ENCODE measurements at places on chromosomes 7 and 10.

- DNase-seq = no peak
Measured at GRCh38 chr10:1655367-1655766, 82.0 kb downstream of the ADARB2 start.

DNA sequence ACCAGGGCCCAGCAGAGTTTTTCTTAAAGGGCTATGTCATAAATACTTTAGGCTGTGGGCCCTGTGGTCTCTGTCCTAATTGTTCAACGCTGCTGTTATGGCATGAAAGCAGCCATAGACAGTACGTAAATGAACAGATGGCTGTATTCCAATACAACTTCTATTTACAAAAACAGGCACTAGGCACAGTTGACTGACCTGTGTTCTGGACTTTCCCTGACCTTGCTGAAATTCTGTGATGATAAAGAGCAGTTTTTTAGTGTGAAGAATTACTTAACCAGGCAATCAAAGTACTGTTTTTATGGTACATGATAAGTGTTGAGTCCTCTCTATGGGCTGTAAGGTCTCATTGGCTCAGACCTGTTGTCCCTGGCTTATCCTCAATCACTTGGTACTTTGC is 17.1 kb downstream of the PDCD11 start:
- no peak for DNase-seq

DNA sequence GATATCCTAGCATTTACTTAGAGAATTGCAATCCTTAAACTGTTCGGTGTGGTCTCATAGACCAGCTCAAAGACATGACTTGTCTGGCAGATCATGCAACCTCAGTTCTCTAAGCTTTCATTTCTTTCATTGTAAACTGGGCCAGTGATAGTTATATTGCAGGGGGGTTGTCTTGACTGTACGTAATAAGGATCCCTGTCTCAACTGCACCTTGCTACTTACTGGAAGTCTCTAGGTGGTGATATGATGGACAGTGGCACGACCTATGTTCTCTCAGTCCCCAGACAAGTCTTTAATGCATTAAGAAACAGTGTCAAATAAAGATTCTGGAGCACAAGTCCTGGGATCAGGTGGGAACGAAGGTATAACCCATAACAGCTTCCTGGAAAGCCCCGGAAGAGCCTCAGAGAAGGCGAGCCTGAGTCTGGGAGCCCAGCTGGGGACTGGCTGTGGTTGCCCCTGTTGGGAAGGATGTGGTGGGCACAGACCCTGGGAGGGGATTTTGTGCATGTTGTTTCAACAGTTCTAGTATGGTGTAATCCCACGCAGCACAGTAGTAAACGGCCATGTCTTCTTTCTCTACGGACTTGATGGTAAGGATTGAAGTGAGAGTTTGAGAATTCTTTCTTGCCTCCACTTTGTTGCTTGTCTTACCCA is 26.0 kb upstream of the TARP start:
- DNase-seq = no peak

- DNase-seq = no peak
Measured at GRCh38 chr7:27096768-27097514, 1.1 kb upstream of the HOXA1 start.

GRCh38 chr10:132387764-132388210 is 9.2 kb upstream of the PWWP2B start:
- no peak for DNase-seq

DNA sequence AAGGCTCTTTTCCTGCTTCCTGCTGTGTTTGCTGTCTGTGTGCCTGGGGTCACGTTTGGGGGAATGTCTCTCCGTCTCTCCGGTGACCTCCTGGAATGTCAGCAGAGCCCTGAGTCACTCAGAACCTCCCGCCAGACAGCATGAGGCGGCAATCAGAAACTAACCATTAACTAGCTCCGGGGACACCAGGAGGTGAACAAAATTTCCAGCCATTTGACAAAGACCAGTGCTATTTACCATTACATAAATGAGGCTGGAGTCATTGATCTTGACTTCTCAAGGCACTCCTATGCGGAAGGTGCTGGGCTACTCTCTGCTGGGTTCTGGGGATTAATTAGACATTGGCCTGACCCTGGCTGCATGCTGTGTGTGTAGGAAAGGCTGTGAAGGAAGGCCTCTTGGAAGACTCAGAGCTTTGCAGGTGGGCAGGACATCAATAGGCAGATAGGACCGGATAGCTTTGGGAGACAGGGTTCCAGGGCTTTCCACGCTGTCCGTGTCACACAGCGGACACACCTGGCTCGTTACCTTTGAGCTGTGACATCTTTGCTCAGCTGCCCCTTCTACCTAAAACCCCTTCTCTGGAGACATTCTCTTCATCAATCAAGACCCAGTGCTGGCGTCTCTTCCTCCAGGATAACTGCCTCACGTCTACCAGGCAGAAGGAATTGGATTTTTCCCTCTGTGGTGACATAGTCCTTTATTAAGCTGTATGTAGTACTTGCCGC is 77.0 kb downstream of the PFKFB3 start:
- DNase-seq = no peak

DNA sequence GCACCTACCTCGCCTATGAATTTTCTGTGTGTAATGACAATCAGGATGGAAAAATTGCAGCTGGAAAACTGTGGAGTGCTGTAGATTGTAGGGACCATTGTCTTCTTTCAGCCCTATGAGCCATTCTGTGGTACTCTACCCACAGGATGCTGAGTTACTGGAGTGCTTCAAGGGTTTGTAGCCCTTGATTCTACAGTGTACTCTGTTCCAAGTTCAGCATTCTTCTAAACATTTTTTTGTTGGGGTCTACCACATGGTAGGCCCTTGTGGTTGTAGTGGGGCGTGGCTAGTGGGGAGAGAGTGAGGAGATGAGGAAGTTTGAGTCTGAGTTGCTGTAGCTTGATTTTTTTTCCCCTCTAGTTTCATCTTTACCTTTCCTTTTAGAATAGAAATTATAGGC is 33.5 kb downstream of the REEP3 start:
- peak; percentile 77 for DNase-seq

- DNase-seq = no peak
Measured at GRCh38 chr7:76357475-76358010, 1.2 kb downstream of the YWHAG start.

DNA sequence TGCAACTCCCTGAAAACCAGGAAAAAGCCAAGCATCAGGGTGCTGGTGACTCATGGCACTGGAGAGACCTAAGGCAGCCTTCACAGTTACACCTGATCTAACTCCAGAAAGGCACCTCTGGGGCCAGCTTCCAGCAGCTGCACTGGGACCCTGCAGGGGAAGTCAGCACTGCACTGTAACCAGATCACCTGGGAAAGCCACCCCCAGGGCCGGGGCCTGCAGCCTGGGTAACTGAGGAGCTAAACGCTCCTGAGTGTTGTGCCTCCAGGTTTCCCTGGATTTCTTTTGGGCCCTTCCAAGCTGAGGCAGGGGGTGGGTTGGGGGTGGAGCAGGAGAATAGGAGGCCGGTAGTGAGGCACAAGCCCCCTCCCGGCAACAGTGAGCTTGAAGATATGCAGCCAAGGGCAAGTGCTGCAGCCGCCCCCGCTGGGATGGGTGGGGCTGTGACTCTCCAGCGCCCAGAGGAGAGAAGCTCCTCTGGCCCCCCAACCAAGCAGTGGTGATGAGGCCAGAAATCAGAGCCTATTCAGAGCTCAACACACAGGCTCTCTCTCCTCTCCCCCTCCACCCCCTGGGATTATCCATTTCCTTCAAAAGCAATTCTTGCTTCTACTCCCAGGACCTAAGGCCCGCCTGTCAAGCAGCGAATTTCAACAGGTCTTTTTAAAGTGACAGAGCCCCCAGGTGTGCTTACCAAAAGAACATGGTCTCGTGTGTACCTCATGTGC is 2.6 kb downstream of the CXCL12 start:
- no peak for DNase-seq

- no peak for DNase-seq
Measured at GRCh38 chr7:134293002-134293740, 23.6 kb downstream of the SLC35B4 start.

- no peak for DNase-seq
Measured at GRCh38 chr7:155274633-155275355, 22.9 kb upstream of the INSIG1 start.

DNA sequence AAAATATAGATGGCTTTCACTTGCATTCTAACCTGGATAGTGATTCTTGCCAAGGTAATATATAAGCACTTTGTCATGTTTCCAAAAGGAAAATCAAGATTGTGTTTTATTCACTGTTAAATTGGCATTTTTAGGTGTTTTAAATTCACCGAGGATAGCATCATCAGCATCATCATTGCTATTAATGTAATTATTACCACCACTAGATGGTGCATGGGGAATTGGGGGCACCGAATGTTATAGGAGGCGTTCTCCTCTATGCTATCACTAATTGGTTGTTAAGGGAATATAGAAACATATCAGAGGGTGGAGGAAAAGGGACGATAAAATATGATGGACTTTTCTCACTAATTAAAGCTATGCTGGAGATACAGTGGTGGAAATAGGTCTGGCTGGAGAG is 95.5 kb downstream of the CELF2 start:
- no peak for DNase-seq

- DNase-seq = no peak
Measured at GRCh38 chr7:40356312-40356711, 221.5 kb downstream of the SUGCT start.

DNA sequence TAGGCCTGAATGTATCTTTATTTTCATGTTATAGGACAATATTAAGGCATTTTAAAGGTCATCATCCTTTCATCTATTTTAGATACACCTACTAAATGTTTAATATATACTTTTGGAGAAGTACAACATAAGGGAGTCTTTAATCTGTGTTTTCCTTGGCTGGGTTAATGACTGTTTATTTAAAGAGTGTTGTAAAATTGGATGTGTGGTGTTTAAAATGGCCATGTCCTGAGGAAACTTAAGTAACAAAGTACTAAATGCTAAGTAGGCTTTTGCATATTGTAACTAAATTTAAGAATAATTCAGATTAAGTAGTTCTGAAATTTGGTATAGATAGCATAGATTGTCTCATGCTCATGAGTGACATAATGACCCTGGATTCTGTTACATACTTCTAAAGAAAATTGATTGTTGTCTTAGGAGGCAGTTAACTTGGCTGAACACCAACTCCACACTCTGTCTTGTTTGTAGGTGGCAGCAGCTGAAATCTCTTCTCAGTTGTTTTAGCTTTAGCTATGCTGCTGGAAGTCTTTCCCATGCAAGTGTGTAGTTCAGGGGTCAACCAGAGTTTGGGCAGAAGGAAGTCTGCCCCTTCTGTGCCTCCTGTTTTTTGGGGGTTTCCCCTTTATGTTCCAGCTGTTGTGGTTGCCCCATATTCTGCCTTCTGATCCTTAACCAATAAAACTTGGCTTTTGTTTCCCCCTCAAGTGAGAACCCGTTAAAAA is 29.2 kb downstream of the DLD start:
- DNase-seq = no peak

DNA sequence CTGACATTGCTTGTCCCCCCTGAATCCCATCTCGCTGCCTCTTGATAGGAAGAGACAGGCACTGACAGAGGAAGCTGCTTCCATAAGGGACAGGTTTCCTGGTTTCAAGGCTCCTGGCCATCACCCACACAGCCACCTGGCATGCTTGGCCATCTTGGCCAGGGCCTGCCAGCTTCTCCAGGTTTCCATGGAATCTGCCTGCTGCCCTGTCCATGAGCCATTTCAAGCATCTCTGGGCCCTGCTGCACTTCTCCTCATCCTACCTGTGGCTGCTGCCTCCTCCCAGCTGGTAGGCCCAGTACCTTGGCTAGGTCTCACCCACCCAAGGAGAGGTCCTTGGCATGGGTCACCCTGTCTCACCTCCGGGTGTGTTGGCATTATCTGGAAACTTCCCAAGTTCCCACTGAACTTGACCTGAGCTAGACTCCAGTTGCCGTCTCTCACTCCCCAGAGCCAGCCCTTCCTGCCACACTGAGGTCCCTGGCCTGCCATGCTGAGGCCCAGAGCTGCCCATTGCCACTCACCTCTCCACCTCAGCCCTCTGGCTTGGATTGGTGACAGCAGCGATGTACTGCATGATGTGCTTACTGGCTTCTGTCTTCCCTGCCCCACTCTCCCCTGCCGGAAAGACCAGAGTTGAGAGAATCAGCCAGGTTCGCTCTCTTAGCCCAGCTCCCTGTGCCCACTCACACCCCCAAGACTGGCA is 2.6 kb downstream of the MYO1G start:
- DNase-seq = no peak

DNA sequence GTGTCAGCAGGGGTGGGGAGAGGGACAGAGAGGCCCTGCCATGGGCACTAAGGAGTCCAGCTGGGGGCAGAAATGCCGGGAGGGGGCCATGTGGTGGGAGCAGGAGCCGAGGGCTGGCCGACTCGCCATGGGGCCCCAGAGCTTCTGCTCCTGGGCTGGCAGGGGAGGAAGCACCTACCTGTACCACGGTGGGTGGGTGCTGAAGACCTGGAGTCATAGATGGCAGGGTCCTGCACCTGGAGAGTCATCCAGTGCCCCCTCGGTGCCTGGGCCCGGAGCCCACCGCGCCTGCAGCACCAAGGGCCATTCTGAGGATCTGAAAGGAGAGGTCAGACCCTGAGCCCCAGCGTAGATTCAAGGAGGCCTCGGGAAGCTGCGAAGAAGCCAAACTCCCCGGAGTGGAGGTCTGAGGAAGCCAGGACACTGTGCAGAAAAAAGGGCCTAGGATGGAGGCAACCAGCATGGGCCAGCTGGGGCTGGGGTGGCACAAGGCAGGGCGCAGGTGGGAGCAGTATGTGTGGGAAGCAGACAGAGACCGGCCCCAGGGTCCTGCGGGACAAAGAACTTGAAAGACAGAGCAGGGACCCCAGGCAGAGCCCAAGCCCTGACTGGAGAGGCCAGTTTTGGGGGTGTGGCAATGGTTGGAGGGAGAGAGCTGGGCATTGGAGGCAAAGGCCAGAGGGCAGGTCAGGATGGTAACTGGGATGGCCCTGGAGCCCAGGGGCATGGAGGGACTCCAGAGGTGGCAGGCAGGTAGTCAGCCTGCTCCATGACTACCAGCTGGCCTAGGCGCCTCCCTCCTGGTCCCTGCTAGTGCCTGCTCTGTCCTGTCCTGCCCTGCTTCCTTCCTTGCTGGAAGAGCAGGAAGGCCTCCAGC is 26.7 kb upstream of the SMARCD3 start:
- DNase-seq = no peak

- DNase-seq = no peak
Measured at GRCh38 chr7:2802101-2802500, 42.0 kb downstream of the GNA12 start.

DNA sequence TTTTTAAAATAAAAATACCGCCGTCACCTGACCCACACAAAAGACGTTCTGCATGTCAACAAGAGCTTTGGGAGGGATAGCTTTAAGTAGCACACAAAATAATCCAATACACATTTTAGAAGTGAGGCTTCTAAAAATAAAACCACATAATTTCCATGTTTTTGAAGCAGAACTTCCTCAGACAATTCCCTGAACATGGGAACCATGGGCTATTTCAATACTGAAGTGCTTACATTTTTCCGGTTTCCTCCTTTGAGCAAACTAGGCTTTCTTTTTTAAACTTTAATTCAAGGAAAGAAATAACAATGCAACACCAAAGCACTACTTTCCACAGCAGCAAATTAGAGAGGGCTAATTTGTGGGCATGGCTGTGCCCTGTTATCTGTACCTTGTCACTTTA is 59.9 kb downstream of the ELMO1 start:
- no peak for DNase-seq

DNA sequence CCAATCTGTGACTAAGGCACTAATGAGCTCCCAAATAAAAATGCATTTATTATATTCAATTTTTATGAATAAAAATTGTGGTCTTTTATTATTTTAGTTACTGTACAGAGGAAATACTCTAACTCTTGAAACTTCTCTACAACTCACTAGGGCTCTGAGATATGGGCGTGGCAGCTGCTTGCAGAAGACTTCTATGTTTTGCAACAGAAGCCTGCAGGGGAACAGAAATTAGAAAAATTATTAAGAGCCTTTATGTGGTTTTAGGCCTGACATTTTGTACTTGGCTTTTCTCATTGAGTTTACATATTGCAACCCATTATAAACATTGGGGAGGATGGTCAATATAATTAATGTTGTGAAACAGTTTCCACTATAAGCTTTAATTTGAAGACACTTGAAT is 581.4 kb downstream of the TNS3 start:
- no peak for DNase-seq

Data from AG04449 (cell line).